ENCODE measurements at places on chromosomes 11 and 22.
A peak's percentile ranks its signal among the peaks of the same experiment; 100 is the strongest.

- DNase-seq: no peak
Observed at GRCh38 chr11:440065-441042, 1.5 kb downstream of the ANO9 start.

DNA sequence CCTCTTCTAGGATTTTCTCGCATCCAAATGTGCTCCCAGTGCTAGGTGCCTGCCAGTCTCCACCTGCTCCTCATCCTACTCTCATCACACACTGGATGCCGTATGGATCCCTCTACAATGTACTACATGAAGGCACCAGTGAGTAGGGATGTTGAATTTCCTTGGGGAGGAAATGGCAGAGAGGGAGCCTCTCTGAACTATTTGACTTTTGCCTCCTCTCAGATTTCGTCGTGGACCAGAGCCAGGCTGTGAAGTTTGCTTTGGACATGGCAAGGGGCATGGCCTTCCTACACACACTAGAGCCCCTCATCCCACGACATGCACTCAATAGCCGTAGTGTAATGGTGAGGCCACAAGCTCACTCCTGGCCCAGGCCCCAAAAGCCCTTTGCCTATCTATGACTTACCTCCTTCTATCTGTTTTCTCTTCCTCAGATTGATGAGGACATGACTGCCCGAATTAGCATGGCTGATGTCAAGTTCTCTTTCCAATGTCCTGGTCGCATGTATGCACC lies 2.5 kb downstream of the TAF10 start:
- DNase-seq: no peak

DNA sequence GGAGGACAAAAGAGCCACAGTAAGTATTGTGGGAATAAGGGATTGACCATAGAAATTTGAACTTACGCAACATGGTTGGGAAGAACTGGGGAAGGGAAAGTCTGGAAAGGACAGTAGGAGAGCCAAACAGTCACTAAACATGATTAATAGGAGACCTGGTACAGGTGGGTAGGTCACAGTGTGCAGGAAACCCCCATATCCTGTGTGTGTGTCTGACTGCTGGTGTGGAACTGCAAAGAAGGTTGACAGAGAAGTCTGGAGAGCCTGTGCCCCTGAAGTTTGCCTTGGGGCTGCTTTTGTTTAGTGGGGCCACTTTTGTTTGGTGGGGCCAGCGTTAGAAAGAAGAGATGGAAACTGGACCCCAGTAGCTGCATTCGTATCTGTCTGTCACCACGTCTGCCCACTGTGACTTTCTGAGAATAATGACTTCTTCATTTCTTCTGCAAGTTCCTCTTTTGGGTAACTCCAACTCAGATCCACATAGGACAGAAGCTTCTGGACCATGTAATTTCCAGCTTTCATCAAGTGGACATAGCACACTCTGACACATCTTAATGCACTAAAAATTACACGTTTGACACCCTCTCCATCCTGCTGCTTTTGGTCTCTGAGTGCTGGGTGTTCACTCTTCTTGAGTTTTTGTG lies 126.8 kb upstream of the RAG2 start:
- DNase-seq: no peak

DNA sequence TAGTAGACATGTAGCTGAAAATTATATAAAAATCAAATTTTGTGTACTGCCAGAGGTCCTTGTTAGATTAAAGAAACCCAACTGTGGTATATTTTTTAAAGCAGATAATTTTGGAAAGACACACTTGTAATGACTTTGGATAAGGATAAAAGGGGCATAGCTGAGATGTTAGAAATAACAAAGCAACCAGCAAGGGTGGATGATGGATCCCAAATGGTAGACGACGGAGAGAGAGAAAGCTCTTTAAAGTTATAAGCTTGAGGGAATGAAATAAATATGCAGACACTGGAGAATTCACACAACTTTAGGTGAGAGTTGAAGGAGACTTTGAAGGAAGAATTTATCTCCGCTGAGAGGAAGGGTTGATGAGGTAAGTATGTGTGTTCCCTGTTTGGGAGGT lies 10.6 kb downstream of the NCAM1 start:
- no peak for DNase-seq

- DNase-seq: no peak
Observed at GRCh38 chr11:7964873-7965272, 374 bp downstream of the NLRP10 start.

GRCh38 chr22:39528080-39528661 lies 4.4 kb downstream of the RPS19BP1 start:
- no peak for DNase-seq

GRCh38 chr11:71244116-71244810 lies 8.1 kb downstream of the SHANK2 start:
- DNase-seq: no peak

GRCh38 chr11:113242767-113243397 lies 71.5 kb upstream of the TTC12 start:
- no peak for DNase-seq

- no peak for DNase-seq
Observed at GRCh38 chr11:35804451-35805040, 139.3 kb upstream of the LDLRAD3 start.

GRCh38 chr11:6733326-6734275 lies 38.2 kb downstream of the OR2AG2 start:
- no peak for DNase-seq

GRCh38 chr11:17753641-17754040 lies 19.1 kb downstream of the KCNC1 start:
- DNase-seq: no peak

DNA sequence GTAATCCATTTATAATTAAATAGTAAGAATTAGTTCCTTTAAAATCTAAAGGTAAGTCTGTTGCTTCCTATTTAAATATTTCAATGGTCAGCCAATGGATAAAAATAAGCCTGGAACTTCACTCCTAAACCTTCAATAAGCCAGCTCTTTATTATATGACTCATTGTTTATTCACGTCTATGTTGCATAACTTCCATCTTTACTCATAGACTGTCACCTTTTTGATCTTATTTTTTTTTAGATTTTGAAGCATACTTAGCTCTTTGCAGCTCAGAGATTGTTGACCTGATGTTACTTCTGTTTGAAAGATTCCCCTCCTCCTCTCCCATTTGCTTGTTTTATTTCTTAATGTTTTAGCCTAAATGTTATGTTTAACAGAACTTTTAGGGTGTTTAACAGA lies 1571.2 kb upstream of the RAG2 start:
- DNase-seq: no peak

GRCh38 chr11:68099057-68099456 lies 22.1 kb downstream of the CHKA start:
- DNase-seq: no peak

GRCh38 chr22:26570115-26570514 lies 19.8 kb downstream of the TPST2 start:
- DNase-seq: no peak

DNA sequence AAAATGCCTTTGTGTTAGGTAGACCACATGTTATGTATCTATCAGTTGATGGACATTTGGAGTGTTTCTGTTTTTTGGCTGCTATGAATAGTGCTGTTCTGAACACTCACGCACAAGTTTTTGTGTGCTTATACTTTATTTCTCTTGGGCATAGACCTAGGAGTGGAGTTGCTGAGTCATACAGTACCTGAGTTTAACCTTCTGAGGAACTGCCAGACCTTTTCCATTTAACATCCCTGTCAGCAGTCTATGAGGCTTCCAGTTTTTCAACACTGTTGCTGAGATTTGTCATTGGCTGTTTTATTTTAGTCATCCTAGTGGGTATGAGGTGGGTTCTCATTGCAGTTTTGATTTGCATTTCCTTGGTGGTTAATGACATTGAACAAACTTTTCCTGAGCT lies 4.4 kb downstream of the CTTN start:
- no peak for DNase-seq

GRCh38 chr11:100560606-100561005 lies 126.5 kb upstream of the ARHGAP42 start:
- DNase-seq: no peak

DNA sequence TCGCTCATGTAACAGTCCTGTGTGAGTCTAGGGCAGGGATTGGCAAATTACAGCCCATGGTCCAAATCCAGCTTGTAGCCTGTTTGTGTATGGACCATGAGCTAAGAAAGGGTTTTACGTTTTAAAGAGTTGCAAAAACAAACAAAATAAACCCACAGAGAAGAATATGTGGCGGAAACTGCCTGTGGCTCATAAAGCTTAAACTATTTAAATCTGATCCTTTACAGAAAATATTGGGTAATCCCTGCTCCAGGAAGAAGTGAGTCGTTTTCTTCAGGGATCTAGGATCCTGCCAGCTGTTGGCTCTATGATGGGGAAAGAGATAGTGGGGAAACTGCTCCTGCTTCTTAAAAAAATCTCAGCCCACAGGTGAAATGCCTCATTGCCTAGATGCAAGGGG lies 3.4 kb upstream of the OR6Q1 start:
- no peak for DNase-seq

DNA sequence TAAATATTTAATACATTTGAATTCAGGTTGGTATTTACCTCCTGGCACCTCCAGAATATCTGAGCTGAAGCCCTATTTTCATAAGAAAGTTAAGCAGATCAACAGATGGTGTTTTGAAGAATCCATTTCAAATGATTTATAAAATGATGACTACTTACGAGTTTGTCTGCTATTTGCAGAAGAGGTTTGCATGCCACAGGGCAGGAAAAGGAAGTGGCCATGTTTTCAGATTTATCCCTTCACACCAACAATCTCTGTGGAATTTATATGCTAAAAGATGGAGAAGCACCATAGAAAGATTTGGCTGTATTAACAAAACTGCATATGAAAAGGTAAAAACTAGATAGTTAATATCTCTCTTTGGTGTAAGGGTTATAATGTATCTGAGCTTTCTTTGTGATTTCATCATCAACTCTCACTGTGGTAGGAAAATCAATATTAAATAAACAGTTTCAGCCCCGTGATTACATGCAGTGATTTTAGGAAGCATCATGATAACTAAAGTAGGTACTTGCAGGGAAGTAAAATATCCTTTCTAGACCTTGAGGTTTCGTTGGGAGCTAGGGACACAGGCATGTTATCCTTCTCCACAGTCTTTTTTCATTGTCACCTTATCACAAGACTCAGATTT lies 2.6 kb downstream of the BMAL1 start:
- no peak for DNase-seq

GRCh38 chr22:49904040-49904369 lies 14.2 kb downstream of the ALG12 start:
- DNase-seq: no peak

DNA sequence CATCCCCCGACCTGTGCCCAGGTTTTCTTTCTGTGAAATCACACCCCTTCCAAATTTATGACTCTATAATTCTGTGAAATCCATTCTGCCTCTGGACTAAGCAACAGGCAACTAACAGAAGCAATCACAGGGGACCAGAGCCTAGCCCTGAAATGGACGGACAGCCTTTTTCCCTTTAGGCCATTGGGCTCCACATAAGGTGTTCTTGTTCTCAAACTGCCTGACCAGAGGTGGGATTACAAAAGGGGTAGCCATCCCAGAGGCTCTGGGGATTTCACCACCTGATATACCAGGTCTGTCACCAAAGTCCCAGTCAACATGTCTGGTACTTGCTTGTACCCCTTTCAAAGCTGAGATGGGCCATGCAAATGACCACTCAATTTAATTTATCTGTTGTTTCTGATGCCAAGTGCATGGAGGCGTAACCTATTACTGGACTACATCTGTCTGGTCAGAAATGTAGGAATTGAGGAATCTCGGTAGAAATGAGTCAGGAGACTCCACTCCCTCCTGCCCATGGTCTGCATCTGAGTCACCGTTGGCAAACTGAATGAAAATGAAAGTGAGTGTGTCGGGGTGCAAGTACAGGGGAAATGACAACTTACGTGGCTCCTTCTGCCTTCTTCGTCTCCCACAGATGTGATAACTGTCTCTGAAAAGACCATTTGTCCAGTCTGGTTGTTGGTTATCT lies 10.2 kb downstream of the DKK3 start:
- DNase-seq: no peak

- no peak for DNase-seq
Observed at GRCh38 chr11:130633466-130633865, 185.0 kb downstream of the ADAMTS15 start.

GRCh38 chr11:86802601-86803051 lies 2.3 kb downstream of the PRSS23 start:
- DNase-seq: no peak

- DNase-seq: no peak
Observed at GRCh38 chr22:40121461-40121860, 56.3 kb upstream of the TNRC6B start.

DNA sequence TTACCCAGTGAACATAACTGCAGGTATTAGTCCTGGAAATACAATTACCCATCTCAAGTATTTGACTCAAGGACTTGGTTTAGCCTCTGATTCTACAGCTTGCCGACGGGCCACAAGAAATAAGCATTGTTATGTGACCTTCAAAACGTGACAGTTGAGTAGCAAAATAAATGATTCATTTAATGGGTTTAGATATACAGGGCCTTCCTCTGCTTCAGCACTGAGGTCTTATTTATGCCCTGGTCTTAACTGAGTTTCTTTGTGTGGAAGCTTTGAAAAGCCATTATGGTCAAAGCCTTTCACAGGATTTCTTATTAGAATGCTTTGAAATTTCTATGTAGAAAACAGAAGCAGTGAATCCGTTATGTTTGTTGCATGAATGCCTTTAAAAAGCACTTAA lies 899.2 kb upstream of the API5 start:
- no peak for DNase-seq

- DNase-seq: peak; percentile 32
Observed at GRCh38 chr11:19311308-19312030, 70.7 kb upstream of the E2F8 start.

DNA sequence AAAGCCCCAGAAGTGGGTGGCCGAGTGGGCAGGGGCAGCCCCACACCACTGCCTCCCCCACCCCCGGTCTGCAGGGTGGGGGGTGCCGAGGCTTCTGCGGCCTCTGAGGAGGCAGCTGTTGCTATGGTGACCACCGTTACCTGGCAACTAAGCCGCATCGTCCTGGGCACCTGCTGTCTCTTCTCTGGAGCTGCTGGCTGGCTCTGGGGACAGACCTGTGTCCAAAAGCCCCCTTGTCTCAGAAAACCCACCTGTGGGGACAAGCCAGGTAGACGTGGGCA lies 79.9 kb upstream of the PRR5 start:
- peak; percentile 65 for DNase-seq

- DNase-seq: no peak
Observed at GRCh38 chr11:57585301-57585700, 12.2 kb upstream of the SERPING1 start.

GRCh38 chr22:47356511-47357011 lies 594.1 kb downstream of the TBC1D22A start:
- DNase-seq: no peak

DNA sequence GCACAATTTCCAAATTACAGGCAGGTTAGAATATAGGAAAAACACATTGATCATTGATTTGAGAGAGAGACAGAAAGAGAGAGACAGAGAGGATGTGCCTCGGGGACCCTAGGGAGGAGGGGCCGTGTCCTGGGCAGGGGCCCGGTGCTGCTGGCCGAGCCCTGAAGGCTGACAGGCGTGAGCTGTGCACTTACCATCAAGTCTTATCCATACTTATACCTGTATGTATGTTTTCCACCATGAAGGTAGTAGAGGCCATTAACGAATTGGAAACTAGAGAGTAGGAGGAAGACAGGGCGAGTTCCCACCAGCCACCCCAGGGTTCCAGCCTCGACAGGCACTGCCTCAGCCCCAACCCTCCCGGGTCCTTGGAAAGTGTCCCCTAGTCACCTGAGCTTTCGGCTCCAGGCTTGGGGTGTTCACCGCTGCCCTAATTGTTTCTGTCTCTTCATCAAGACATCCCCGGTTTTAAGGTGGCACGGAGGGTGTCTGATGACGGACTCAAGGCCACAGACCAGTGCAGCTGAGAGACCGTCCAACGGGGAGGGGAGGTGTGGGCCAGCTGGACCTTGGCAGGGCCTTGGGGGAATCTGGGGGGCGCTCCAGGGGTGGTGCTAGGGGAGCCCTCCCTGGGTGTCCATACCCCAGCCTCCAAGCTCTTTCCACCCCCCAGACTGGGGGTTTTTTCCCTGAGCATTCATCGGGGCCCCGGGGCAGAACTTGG lies 431.3 kb downstream of the TBC1D22A start:
- no peak for DNase-seq
